ENCODE measurements at places on chromosomes 3 and 15.

- DNase-seq = peak; percentile 24
Observed at GRCh38 chr3:159813822-159814531, 174.7 kb upstream of the IL12A start.

GRCh38 chr3:99928771-99929744 is 111.4 kb downstream of the CMSS1 start:
- no peak for DNase-seq

DNA sequence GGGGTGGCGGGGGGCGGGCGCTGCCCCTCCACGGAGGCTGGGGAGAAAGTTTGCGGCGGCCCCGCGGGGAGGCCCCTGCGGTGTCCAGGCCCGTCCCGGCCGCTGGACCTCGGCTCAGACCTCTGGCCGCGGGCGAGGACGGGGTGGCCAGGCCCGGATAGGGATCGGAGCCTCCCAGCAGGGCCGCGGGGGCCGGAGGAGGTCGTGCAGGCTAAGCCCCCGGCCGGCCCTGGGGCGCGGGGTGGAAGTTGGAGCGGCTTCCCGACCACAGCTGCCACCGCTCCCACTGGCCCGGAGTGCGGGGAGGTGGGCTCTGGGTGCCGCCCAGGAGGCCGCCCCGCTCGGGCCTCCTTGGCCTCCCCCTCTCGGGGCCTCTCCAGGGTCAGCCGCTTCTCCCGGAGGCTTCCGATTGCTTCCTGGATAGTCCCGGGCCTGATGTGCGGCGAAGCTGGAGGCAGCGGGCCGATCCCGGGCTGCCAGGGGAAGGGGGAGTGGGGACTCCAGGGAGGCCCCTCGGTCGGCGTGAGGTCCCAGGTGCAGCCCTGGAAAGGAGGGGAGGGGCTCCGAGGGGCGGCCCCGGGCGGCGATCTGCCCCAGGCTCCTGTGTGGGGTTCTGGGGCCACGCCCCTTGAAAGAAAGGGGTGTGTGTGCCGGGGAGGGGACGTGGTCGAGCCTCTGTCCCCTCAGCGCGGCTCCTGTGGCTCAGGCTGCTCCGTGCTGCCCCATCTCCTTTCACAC is 907 bp downstream of the PLXNA1 start:
- DNase-seq = peak; percentile 74

- peak; percentile 41 for DNase-seq
Observed at GRCh38 chr3:56801662-56802377, at the start of gene ARHGEF3. Gene ARHGEF3 (minus strand): TSS chr3:56801949. CDS start chr3:56801798, 151 bp downstream.

DNA sequence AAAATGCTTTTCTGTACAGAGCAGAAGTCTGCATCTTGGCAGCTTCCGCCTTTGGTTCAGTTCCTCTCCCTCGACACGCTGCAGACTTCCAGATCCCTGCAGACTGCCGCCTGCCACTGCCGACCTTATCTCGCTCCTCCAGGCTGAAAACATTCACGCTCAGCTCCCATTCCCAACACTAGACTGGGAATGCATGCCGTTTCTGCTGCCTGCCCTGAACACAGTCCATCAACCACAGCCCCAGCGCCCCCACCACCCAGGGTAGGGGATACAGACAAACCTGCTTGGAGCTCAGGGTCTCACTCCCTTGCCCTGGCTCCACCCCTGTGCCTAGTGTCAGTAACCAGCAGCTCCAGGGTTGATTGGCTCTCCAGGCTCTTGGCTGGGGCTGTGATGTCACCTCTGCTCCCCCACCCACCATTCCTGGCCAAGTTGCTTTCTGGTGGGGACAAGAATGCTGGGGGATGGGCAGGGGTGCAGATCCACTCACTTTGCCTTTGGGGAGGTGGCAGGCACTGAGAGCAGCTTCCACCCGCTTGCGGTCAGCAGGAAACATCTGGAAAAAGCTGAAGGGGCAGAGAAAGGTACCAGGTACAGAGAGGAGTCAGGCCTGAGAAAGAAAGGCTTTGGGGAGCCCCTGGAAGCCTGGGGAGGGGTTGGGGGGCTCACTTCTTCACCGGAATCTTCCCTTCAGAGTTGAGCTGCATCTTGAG is 6.1 kb downstream of the PLCB2 start:
- DNase-seq = no peak

- no peak for DNase-seq
Observed at GRCh38 chr3:129432036-129432435, 3.6 kb upstream of the EFCAB12 start.

DNA sequence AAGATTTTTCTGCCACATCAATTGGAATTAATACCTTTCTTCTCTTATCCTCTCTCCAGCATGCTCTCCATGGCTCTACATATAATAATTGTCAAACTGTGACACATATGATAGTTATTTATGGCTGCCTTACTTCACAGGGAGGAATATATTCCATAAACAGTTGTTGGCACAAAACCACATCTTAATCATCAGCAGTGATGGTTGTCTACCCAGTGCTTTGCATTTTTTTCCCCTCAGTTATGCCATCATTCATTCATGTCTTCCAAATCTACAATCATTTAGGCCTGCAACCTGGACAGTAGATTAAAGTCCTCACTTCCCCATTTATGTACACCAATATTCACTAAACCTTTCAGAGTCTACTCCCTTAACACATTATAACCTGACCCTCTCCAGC is 107.7 kb downstream of the THRB start:
- DNase-seq = no peak

GRCh38 chr3:184771301-184772127 is 40.5 kb upstream of the VPS8 start:
- DNase-seq = no peak

DNA sequence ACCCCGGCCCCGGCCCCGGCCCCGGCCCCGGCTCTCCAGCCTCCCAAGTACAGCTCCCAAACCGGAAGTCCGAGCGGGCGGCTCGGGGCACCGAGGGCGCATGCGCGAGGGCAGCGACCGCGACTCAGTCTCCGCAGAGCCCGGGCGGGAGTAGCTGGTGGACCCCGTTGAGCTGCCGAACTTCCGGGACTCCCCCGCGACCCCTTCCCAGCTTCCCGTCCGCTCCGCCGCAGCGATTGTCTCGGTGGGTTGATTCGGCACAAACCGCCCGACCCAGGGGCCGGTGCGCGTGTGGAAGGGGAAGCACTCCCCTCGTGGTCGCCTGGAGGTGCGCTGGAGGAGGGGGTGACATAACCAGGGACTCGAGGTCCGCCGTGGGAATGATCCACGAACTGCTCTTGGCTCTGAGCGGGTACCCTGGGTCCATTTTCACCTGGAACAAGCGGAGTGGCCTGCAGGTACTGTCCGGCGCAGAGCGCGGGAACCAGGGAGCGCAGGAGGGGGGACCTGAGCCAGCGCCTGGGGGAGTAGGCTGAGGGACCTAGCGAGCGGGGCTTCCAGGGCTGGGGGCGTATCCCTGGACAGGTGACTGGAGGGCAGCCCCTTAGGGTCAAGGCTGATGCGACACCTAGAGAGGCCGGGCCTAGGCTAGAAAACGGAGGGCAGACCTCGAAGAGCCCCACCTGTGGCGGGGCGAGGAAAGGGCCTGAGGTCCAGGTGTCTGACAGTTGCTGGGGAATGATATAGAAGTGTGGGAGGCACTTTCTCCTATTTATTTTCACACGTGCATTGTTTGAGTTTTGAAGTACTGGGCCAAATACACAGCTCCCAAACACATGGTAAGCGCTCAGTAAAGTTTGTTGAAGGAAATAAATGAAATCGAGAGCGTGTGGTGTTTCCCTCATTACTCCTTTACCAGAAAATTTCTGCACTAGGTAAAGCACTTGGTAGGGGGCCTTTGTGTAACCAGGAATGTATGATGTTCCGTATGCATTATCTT is at the start of the genes TUBGCP4 and ZSCAN29:
TUBGCP4 (plus strand) TSS at position 127 of the 1,000 bp plus-strand sequence; CDS start at position 381, 254 bp downstream.
ZSCAN29 (minus strand) TSS at position 69 of the 1,000 bp plus-strand sequence. CDS start 1,130 bp downstream, outside the sequence.
- peak; percentile 74 for DNase-seq

- DNase-seq = peak; percentile 93
Observed at GRCh38 chr3:122793568-122794416, at the start of gene HSPBAP1. Gene HSPBAP1 (minus strand): TSS chr3:122793831. CDS start chr3:122793680, 151 bp downstream.

GRCh38 chr3:50653937-50654595 is 20.7 kb upstream of the DOCK3 start:
- no peak for DNase-seq

DNA sequence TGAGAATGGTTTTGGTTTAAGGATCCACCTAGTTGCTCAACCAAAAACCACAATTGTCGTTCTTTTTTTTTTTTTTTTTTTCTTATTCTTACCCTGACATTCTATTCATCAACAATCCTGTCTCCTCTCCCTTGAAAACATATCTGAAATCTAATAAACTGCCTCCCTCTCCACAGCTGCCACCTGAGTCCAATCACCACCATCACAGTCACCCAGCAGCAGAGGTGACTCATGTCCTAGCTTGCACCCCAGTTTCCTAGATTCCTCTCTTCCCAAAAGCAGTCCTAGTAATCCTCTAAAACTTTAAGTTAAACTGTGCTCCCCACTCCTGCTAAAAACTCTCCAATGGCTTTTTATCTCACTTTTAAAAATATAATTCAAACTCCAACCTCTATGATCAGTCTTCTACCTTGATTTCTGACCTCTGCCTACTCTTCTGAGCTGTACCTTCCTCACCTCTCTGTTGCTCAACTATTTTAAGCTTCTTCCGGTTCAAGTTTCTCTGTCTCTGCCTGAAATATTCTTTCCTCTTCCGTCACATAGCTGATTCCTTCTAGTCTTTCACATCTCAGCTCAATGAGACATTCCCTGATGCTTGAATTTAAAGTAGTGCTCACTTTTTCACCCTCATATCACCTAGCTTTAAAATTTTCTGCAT is 33.7 kb upstream of the RBMS3 start:
- DNase-seq = no peak

- DNase-seq = no peak
Observed at GRCh38 chr15:65171428-65171827, 13.7 kb downstream of the CLPX start.

GRCh38 chr3:156024904-156025533 is 95.4 kb upstream of the KCNAB1 start:
- DNase-seq = no peak

DNA sequence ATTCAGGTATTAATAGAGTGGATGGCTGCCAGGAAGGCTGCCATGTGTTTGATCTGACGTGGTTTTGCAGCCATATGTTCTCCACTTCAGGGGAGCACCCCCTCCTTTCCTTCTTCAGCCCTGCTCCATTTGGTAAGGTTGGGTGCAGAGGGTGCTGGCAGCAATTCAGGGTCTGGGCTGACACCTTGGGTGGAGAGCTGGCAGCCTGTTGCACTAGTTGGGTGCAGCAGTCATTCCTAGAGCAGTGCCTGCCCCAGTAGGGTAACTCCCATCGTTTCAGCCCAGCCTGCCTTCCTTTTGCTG is 1.5 kb downstream of the TYRO3 start:
- no peak for DNase-seq

GRCh38 chr3:128311441-128311844 is 155.2 kb downstream of the DNAJB8 start:
- DNase-seq = no peak

- no peak for DNase-seq
Observed at GRCh38 chr3:130480736-130481135, 36.2 kb upstream of the COL6A6 start.

- DNase-seq = no peak
Observed at GRCh38 chr3:79985816-79986215, 218.0 kb upstream of the ROBO1 start.

DNA sequence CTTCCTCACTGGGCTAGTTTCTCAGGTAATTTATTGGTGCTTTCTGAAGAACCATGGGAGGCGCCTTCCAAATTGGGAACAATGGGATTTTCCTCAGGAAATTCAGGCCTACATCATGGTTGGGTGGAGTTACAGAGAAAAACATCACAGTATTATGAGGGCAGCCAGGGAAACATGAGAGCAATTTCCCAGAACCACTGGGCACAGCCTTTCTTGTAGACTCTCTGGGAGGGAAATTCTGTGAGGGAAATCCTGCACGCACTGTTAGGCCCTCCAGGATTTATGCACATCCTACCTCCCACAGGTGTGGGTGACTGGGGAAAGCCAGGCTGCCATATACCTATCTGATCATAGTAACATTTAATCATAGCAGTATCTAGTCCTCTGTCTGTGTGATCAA is 13.2 kb downstream of the POPDC2 start:
- no peak for DNase-seq

DNA sequence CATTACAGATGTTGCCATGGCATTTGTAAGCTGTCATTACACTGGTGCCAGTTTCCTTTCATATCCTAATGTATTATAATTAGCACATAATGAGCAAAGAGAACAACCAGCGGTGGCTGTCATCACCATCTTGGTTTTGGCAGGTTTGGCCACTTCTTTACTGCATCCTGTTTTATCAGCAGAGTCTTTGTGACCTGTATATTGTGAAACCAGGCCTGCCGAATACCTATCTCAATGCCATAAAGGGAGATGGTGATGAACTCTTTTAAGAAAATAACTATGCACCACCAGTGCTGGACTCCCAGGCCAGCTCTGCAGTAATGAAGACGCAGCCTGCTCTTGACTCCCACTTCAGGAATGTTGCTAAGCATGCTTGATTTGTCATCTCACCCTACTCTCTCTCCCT is 458.1 kb upstream of the NR2F2 start:
- no peak for DNase-seq

DNA sequence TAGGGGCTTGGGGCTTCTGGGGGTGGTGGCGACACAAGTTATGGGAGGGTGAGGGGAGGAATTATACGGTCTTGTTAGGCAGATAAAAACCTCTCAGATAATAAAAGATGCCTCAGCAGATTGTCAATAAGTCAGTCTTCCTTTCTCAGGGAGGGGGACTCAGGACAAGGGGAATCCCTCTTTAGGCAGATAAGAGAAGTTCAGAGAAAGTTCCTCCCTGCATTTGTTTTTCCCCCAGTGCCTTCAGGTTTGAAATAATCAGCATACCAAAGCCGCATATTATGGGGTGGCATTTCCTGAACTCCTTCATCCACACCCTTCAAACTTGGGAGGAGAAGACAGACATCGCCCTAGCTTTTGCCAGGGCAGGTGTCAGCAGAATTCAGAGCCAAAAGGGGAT is 8.5 kb downstream of the PPCDC start:
- DNase-seq = no peak

GRCh38 chr3:50297896-50298725 is 1.1 kb downstream of the HYAL3 start:
- peak; percentile 57 for DNase-seq

DNA sequence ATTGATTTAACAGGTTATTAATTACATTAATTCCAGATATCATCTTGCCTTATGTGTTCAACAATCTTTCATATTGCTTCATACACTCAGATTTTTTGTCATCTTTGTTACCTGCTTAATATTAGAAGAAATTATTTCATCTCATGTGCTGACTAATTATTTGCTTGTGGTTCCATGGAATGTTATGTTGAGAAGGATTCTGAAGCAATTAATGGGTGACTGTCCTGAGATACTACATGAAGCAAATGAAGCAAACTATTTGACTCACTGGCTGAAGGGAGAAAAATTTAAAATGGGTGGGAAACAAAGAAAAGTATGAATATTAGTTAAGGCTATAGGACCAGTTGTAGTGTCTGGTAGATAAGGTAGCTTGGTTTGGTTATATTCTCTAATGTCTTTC is 443.8 kb upstream of the EPHA6 start:
- DNase-seq = no peak

- no peak for DNase-seq
Observed at GRCh38 chr3:184129012-184129411, 6.1 kb upstream of the EIF2B5 start.
